ENCODE measurements at places on chromosomes 7 and 10.

GRCh38 chr7:107012691-107013090 lies 31.8 kb upstream of the PRKAR2B start:
- no peak for DNase-seq

DNA sequence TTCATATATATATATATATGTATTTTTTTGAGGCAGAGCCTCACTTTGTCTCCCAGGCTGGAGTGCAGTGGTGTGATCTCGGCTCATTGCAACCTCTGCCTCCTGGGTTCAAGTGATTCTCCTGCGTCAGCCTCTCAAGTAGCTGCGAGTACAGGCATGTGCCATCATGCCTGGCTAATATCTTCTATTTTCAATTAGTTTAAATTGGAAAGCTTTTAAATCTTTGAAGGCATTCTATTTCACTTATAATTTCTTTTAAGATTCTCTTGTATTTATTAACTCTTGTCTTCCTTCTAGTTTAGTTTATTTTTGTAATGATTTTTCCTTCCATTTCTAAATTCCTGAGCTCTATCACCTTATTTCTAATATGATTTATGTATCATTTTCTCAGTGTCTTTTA lies 71.2 kb downstream of the TPST1 start:
- DNase-seq = no peak

- no peak for DNase-seq
These were observed 906.7 kb upstream of the CELF2 start for GRCh38 chr10:10110844-10111490.

DNA sequence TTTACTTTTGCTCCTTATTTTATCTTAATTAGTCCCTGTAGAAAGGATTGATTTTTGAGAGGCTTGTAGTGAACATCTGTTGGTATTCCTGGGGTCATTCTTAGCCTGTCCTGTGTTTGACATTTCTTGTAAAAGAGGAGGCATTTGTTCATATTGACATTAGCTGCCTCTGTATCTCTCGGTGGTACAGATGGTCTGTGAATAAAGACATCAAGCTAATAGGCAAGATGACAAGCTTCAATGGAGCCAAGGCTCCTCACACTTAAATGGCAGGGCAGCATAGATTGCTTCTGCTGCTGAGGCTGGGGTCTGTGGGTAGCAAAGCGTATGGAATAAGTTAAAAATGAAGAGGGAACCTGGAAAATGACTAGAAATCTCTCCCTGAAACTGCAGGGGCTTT lies 687.6 kb downstream of the LRMDA start:
- DNase-seq = no peak

DNA sequence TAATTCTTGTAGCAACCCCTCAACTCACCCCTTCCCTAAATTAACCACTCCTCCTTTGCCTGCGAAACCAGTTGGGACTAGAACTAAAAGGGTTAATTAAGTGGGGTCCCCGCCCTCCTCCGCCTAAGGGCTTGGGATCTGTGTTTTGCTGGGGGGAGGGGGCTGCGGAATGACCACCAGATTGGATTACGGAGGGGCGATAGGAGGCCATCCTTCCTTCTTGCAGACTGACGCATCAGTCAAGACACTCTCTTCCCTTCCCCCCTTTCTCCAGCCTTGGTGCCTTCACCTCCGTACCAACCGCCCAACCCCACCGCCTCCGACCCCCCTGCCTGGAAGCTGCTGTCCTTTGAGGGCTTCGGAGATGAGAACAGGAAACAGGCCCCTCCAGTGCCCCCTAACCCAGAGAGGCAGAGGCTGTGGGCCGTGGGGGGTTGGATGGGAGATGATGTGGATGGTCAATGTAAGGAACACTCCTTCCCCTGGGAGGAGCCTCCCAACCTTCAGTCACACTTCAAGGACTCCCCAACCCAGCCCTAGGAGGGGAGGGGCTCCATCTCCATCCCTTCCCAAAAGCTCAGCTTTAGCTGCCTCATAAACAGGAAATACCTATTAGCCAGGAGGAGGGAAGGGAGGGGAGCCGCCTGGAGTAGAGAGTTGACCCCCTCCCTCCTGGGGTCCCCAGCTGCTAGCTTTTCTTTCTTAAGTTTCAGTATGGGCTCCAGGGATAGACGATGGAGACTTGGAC lies 997 bp upstream of the LDB1 start:
- no peak for DNase-seq

DNA sequence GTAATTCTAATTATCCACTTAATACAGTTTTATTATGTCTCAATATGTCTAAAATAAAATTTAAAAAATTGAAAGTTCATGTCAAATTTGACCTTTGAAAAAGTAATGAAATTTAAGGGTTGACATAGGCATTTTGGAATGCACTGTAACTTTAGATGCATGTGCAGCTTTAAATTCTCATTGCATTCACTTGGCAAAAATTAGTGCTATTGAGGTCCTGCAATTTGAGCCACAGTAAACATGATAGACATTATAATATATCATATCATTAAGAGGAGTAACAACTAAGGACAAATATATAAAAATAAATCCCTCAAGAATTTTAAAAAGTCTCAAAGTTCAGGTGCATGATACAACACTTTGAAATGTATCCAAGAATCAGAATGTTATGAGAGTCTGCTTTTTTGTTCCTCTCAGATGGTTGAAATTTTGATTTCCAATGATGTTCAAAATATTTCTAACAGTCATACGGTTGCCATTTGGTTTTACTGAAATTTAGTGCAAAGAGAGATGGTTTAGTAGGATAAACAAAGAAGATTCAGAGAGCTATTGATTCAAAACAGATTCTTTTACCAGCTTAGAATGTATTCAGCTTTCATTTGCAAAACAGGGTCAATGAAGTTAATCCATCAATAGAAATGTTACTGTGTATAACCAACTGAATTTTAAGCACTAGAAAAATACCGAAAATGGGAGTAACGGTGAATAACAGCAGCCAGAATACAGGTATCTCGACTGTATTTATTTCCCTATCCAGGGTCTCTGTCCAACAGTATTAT lies 71.8 kb downstream of the SEMA3A start:
- no peak for DNase-seq

GRCh38 chr10:111128331-111129180 lies 51.7 kb downstream of the ADRA2A start:
- DNase-seq = no peak

DNA sequence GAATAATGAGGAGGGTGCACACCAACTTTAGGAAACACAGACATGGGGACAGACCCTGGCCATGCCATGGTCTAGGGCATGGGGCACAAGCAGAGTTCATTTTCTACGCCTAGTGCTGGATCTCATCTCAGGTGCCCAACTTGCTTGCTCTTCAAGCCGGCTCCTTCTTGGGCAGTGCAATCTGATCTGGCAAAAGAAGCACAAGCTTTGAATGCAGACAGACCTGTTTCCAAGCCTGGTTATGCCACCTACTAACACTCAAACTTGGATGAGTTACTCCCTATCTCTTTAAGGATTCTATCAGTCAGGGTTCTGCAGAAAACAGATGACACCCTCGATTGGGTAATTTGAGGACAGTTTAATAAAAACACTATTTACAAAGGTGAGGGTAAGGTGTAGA lies 34.9 kb upstream of the WAPL start:
- DNase-seq = no peak

DNA sequence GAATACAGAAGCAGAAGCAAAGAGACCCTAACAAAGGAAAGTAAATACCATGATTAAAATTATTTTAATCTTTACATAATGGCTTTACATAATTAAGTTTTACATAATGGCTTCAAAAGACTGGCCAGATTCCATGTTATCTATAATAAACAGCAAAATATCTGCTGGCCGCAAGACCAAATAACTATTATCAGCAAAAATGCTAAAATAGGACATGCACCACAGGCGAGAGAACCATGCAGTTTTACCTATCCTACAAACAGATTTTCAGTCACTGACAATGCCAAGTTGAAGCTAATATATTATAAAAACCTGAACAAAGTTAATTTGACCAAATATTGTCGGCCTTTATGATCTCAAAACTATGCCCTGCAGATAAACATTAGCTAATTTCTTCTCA lies 34.2 kb upstream of the ANLN start:
- DNase-seq = no peak

DNA sequence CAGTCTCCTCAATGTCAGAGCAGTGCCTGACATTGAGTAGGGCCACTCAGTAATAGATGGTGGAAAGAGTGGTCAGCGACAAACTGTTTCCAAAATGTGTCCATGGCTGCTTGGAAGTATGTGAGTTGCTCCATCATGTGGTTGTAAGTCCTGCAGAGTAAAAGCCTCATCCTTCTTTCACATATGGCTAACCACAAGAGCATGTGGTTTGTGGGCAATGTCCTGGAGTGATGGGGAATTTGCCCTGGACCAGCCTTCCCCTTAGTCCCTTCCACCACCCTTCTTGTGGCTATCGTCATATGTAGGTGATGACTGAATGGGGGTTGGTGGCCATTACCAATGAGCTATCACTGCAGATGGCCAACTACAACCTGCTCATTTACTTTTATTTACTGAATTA lies 33.0 kb upstream of the PLXNA4 start:
- DNase-seq = no peak

GRCh38 chr7:97873606-97874005 lies 1.4 kb upstream of the ASNS start:
- DNase-seq = no peak

GRCh38 chr10:84820120-84820519 lies 491.7 kb downstream of the CCSER2 start:
- no peak for DNase-seq

- DNase-seq = peak; percentile 12
These were observed 193.6 kb downstream of the MAD1L1 start for GRCh38 chr7:2038931-2039728.

DNA sequence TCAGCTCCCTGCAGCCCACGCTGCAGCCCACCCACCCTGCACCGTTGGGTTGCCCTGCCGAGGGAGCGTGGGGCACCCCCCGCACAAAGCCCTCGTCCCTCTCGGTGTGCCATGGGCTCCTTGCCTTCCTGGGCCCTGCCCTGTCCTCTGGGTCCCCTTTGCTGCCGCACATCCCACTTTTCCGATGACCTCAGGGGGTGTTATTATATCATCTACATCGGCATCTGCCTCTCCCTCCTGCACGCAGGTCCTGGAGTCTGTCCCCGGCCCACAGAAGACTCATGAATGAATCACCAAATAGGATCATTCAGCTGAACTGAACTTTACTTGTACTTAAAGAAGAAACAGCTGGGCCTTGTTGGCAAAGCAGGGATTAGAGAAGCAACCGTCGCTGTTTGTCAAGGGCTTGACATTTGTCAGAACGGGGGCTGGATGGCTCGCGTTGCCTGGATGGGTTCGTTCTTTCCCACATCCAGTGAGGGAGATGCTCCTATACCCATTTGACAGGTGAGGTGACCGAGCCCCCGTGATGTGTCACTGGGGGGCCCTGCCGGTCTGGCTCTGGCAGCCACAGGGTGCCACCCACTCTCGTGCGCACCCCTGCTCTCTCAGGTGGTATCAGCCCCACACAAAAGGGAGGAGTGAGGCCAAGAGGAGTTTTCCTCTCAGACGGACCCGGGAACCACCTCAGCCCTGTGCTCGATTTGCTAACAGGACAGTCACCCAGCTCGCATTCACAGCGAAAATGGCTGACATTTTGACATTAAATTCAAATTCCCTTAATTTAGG lies 58.6 kb upstream of the EBF3 start:
- no peak for DNase-seq

DNA sequence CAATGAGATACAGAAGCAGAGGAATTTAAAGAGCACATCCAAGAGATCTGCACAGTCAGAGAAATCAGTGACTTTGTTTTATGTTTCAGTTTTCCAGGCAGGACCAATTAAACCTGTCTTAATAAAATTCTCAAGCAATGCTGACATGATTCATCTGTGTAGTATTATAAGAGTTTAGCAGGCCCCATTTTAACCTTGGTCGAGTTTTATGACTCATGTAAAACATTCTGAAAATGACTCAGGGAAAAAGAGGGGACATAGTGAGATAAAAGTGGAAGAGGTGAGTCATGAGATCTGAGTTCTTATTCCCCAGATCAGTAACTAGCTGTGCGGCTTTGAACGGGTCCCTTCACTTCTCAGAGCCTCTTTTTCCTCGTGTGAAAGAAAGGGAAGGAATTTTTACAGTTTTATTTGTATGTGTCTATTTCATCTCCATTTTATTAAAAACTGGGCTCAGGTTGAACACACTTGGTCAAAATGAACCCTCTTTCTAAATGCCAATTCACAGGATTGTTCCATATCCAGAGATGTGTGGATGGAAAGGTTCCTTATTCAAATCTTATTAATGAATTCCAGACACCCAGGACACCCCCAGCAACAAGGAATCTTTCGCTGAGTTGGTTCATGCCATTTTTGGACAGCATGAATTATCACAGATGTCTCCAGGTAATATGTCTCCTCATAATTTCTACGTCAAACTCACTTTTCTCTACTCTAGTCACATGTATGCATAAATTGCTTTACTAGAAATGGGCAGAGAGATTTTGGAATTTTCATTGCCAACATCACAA lies 143.2 kb downstream of the JAZF1 start:
- peak; percentile 92 for DNase-seq

GRCh38 chr7:81273601-81274397 lies 354.9 kb upstream of the SEMA3C start:
- DNase-seq = no peak

- no peak for DNase-seq
These were observed 33.8 kb upstream of the PRLHR start for GRCh38 chr10:118629211-118629610.

DNA sequence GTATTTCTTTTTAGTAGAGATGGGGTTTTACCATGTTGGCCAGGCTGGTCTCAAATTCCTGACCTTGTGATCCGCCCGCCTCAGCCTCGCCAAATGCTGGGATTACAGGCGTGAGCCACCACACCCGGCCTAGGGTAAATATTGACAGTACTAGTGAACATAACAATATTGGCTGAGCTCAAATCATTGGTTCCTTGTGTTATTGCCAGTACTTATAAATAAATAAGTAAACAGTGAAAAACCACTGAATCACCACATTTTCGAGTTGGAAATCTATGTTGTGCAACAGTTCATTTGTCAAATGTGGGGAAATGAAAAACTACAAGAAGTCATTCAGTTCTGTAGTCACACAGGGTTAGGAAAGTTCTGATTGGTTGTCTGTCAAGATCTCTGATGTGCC lies 15.8 kb downstream of the RPP30 start:
- DNase-seq = no peak

- no peak for DNase-seq
These were observed 2.7 kb downstream of the MAP3K8 start for GRCh38 chr10:30436671-30437030.

DNA sequence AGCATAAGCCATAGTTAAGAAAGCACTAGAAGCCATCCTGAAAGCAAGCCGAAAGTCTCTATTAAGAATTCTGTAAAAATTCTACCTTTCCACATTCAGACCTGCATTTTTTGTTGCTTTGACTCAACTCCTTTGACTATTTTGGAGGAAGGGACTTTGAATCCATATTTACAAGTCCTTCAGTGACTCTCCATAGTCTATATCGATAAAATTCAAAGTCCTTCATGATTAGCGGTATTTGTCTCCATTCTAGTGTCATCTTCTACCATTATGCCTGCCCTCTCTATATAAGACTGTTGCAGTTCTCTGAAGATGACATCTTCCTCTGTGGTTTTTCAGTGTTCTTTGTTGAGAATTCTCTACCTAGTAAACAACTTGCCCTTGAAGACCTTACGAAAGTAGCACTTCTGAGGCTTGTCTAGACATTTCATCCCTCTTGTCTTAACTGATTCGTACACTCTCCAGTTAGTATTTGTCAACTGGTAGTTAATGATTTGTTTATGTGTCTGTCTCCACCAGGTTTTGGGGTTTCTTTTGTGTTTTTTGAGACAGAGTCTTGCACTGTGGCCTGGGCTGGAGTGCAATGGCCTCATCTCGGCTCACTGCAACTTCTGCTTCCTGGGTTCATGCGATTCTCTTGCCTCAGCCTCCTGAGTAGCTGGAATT lies 1.7 kb downstream of the CCSER2 start:
- peak; percentile 79 for DNase-seq

- no peak for DNase-seq
These were observed 62.7 kb upstream of the VIPR2 start for GRCh38 chr7:159207393-159207792.
